NCI-H1105 (cell line): ENCODE measurements at places on chromosomes 5 and 9.

- DNase-seq = no peak
Measured at GRCh38 chr5:165477546-165477945, 1972.1 kb downstream of the MAT2B start.

- no peak for DNase-seq
Measured at GRCh38 chr9:15200111-15200510, 106.9 kb downstream of the TTC39B start.

DNA sequence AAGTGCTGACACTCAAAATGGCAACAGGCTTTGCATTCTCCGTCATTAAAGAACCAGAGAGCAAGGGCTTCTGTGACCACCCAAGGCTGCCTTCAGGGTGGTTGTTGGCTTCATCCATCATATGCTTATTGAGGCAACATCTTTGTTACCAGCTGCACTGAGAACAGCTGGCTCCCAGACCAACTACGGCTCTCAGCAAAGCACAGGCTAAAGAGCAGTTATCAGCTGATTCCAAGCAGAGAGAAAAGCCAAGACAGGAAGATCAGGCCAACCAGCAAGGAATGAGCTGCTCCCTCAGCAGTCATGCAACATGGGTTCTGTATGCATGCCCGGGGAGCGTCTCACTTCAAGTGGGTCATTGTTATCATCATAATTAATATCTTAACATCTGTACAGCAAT is 358.9 kb downstream of the ACTL7B start:
- DNase-seq = no peak

DNA sequence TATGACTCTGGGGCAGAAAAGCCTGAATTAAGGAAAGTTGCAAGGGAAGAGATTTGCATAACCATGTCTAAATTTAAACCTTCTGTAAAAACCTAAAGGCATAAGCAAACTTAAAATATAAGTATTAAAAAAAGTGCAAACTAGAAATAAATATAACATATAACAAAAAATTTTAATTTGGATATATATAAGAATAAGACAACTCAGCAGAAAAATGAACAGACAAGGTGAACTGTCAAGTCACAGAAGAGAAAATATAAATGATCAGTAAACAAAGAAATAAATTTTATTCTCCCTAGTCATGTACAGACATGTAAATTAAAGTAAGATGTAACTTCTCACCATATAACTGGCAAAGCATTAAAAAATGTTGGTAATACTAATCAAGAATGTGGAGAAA is 37.0 kb downstream of the C5orf22 start:
- DNase-seq = no peak

DNA sequence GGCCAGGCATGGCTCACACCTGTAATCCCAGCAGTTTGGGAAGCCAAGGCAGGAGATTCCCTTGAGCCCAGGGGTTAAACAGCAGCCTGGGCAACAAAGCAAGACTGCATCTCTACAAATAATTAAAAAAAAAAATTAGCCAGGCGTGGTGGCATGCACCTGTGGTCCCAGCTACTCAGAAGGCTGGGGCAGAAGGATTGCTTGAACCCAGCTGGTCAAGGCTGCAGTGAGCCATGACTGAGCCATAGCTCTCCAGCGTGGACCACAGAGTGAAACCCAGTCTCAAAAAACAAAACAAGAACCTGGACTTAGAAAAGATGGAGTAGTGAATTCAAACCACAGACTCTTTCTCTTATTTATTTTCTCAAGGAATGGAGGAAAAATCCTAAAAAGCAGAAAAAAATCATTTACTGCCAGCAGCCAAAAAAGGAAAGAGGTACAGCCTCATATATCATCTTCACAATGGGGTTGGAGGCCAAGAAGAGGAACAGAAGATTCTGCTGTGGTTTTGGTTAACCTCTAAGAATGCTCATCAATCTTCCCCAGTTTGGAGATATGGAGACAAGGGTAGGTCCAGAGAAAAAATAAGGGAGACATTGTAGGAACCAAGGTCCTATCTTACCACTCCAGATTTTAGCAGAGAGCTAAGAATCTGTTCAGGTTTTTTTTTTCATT is 40.0 kb upstream of the MYO10 start:
- DNase-seq = no peak

GRCh38 chr5:174251305-174252000 is 205.9 kb downstream of the NSG2 start:
- DNase-seq = no peak

DNA sequence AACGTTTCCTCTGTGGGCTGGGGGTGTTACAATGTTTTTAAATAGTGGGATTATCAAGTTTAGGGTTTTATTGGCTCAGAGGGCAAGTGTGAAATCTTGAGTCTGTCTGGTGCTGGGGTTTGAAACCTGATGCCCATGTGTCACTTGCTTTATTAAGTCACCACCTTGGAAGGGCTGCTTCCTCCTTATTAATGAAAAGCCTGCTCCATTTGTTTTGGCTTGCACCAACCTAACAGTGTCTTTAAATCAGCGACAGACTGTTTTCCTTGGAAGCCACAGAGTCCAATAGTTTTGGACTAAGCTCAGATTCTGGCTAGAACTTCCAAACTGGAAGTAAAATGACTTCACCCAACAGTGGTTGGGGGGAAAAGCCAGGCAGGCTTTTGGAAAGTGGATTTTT is 10.7 kb upstream of the PALM2AKAP2 start:
- DNase-seq = no peak

GRCh38 chr5:135349886-135350285 is 49.1 kb downstream of the MACROH2A1 start:
- no peak for DNase-seq

DNA sequence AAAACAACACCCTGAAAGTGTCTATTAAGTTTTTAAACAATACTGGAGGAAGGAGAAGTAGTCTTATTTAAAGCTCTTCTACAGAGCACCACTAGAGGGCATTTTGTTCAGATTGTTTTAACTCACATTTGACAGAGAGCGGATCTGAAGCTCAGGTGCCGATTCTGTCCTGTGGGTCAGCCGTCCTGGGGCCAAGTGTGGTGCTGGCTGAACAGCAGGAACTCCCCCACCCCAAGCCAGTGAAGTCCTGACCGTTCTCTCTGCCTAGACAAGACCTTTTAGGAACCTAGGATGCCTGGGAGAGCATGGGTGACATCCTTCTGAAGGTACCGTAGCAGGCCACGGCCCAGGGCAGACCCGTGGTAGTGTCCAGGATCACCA is 3.9 kb downstream of the EXOC3 start:
- peak; percentile 15 for DNase-seq

GRCh38 chr5:173984218-173984617 is 4.8 kb upstream of the C5orf47 start:
- no peak for DNase-seq

- DNase-seq = no peak
Measured at GRCh38 chr9:109421026-109421970, 76.8 kb downstream of the PTPN3 start.

DNA sequence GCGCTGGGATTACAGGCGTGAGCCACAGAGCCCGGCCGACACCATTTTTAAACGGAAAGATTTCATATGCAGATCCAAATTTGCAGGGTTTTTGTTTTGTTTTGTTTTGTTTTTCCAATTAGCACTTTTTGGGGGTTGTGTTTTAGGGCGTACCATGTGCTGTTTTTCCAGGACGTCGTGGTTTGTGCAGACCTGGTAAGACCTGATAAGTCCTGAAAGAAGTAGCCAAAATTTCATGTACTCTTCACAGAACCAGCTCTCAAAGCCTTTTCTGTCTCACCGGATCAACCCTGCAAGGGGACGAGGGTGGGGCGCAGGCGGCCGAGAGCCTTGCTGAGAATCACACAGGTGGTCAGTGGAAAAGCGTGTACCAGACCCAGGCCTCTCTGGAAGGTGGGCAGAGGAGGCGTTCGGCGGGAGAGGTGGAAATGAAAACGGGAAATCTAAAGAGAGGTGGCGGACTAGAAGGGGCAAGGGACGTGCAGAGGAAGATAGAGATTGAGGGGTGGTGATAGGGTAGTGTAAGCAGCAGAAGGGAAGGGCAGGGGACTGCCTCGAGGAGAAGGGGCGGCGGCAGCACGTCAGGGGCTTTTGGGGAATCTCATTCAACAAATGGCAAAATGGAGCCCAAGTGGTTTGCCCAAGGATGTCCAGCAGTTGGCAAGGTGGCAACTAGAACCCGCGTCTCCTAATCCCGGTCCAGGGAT is 1.1 kb upstream of the FAF2 start:
- DNase-seq = no peak

GRCh38 chr9:70117835-70118319 is 74.2 kb downstream of the MAMDC2 start:
- no peak for DNase-seq

- no peak for DNase-seq
Measured at GRCh38 chr5:179217356-179217755, 127.9 kb downstream of the ADAMTS2 start.

GRCh38 chr5:135248801-135249231 is 150.2 kb downstream of the MACROH2A1 start:
- no peak for DNase-seq

- no peak for DNase-seq
Measured at GRCh38 chr9:70499621-70500020, 85.2 kb upstream of the KLF9 start.

- no peak for DNase-seq
Measured at GRCh38 chr5:158560170-158560569, 539.5 kb downstream of the EBF1 start.

DNA sequence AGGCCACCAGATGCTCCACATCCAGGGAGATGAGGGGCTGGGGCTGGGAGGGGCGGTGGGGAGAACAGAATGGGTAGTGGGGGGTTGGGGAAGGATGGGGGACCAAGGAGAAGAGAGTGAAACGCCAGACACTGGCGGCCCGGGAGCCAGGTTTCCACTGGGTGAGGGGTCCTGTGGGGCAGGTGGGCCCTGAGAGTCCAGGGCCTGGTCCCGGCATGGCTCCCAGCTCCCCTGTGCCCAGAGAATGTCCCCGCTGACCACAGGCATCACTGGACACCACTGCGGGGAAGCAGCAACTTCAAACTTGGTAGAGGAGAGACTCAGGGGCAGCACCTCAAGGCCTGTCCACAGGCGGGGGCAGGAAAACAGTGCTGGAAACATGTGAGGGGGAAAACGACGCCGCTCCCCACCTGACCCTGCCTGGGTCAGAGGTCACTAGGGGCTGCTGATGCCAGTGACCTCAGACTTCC is 13.2 kb downstream of the NINJ1 start:
- DNase-seq = no peak

DNA sequence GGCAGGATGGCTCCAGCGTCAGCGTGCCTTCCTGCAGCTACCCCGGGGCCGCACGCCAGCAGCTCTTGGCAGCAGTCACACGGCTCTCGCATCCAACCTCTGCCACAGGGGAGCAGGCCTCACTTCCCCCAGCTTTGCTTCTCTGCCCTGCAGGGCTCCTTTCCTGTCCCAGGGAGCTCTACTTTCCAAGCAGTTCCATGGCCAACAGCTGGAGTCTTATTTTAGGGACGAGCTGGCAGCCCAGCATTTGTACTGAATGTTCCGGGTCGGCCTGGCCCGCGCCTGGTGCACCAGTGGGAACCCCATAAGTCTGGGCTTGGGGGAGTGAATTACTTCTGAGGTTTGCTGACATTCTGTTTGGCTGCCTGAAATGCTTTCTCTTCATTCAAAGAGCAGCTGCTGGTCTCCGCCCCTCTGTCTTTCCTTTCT is 34.6 kb downstream of the GADD45G start:
- DNase-seq = no peak

DNA sequence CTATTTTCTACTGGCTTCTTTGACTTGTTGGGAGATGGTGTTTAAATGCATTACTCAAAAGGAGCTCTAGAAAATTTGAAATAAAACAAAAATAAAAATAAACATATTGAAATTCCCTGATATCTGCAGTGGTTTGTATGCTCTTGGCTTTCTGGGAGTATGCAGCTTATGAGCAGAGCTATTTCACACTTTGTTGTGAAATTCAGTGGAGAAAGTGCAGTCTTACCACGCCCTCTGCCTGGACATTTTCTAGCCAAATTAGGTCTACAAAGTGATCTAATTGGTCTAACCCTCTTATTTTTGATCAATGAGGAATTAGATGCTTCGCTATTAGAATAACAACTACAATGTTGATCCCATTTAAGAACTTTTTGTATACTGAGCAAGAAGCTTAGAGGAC is 66.8 kb downstream of the INSYN2B start:
- no peak for DNase-seq

DNA sequence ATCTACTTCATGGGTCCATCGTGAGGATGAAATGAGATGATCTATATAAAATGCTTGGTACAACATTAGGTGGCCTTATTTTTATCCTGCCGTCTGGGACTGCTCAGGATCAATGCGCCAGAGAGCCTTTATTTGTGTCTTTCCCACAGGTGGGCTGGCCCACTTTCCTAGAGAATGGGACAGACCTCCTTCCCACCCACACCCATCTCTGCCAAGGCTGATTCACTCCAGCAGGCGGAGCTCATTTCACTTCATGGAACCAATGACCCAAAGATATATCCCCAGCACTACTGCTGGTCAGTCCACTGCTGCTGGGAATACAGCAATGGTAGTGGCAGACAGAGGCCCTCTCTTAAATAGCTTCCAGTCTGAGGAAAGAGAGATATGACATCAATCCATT is 35.7 kb downstream of the TGFBI start:
- DNase-seq = no peak

GRCh38 chr9:93576258-93577077 is at the start of gene PHF2:
Gene PHF2 (plus strand): TSS chr9:93576584. CDS start chr9:93576774, 190 bp downstream.
- no peak for DNase-seq

GRCh38 chr5:116440457-116441001 is 134.1 kb downstream of the SEMA6A start:
- no peak for DNase-seq

DNA sequence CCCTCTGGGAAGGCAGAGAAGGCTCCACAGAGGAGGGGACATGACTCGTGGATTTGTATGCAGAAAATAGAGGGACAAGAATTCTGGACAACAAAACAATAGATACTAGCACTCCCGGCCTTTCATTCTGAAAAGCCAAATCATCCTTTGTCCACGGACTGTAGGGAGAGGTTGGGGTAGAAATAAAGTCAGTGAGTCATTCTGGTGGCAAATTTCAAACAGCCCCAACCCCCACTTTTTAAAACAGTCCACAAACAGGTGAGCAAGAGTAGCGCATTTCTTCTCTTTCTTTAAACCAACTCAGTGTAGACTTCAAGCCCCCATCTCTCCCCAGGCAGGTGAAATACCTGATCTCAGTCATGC is 56.1 kb downstream of the PTPDC1 start:
- no peak for DNase-seq

DNA sequence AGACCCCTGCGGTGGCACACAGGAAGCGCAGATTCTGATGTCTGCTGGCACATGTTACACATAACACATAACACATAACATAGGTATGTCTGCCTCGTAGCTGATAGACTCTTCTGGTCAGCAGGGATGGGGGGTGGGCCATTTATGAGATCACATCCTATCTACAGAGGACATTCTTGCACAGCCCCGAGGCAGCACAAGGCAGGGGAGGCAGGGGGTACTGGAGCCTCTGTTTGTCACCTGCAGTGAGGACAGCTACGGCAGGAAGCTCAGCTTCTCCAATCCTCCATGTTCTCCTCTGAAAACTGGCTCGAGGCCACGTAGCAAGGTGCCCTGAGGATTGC is 16.7 kb upstream of the MED10 start:
- DNase-seq = no peak

DNA sequence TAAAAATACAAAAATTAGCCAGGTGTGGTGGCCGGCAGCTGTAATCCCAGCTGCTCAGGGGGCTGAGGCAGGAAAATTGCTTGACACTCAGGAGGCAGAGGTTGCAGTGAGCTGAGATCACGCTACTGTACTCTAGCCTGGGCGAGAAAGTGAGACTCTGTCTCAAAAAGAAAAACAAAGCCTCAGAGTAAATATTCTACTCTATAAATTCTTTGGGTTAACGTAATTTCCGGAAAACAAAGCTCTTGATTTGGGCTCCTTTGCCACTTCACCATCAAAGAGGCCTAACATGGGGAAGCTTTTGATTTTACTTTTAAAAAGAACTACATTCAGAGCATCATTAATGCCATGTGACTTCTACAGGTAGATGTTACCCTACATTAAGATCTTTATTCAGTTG is 103.1 kb downstream of the SERINC5 start:
- no peak for DNase-seq
